Thoracic aorta (tissue), 2 donors: ENCODE measurements at places on chromosomes 5 and 9. TPM values are rescaled to one million over a fixed set of nuclear protein-coding genes. Genes with fewer than 3 reads are reported as not detected.

DNA sequence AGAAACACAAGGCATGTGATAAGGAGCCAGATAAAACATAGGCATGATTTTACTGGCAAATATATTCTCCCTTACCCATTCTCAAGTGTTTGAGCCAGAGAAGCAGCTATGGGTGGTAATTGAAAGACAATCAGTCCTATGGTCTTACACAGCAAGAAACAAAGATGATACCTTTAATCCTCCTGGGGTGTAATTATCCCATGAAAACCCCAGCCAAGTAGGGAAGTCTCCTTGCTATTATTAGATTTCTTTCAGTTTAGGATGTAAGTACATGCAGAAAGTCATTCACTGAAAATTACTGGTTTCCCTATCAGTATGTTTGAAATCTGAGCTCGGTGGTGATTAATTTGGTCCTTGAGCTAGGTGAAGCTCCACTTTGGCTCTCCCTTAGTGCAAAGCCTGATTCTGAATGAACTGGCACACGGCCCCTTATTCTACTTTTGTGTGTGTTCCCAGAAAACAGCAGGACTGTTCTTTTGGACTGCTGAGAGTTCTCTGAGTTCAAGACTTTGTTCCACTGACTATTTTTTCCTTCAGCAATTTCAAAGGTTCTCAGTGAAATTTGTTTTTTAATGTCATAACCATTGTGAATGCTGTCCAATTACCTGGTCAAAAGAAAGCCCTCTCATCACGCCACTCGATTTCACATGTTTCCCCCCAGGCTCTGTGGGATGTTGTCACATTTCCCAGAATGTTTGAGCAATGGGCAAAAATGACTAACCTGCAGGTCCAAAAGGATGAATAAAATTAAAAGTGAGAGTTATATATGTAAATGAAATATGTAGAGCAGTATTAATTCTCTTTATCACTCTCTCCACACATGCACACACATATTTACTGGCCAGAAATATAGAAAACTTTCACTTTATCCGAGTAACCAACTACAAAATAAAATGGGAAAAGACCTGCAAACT is 343.0 kb downstream of the RAB3C start:
- no peak for DNase-seq

DNA sequence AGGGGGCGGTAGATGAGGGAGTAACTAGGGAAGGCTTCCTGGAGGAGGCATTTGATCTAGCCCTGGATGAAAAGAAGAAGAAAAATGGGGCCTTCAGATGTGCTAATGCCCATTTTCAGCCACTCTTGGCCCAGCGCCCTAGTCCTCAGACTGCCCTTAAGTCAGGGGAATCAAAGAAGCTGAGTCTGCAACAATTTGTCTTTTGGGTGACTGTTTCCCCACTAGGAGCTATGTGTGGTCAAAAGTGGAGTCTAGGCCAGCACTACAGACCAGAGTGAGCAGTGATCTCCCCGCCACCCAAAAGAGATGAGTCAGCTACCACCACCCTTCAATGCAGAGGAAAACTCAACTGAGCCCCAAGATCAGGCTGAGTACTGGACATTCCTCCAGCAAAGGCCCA is 542.1 kb downstream of the BNC2 start:
- DNase-seq, result no peak

The TMEM252 gene
- not detected for total RNA-seq

GRCh38 chr5:67204821-67205220 is 8.2 kb upstream of the CD180 start:
- no peak for DNase-seq

GRCh38 chr5:174425271-174425963 is 299.0 kb upstream of the MSX2 start:
- DNase-seq, result no peak

The MOB3B gene
- 11.1 TPM for total RNA-seq

The GFPT2 gene
- 136 TPM for total RNA-seq

The EEIG1 gene
- total RNA-seq, result 20.4 TPM

The DIPK1B gene
- total RNA-seq, result 4.8 TPM

DNA sequence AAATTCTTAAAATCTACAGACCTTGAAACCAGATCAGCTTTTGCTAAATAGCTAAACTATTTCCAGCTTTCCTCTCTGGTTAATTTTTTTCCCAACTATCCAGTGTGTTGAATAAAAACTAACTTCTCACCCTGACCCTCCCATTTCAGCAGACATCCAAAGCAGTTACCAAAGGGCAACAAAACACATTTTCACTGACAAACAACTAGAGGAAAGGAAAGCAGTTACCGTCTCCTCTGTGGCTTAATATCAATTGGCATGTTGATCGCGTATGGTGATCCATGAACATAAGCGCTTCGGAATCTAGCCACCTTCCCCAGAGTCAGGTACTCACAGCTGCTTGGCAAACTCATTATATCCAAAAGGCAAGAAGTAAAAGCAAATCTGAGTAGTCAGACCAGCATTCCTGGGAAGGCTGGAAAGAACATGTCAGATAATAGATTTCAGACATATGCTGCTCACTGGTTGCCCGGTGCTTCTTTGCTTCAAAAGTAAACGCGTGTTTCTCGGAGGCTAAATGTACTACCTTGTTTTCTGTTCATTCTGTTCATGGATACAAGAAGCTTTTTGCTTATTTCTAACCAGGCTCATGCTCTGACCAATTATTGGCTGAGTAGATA is 463.4 kb downstream of the PDE4D start:
- no peak for DNase-seq

- no peak for DNase-seq
These were observed 146.6 kb upstream of the PCA3 start for GRCh38 chr9:76617497-76618175.

GRCh38 chr5:173056783-173057061 is 570 bp downstream of the CREBRF start:
- no peak for DNase-seq
